ENCODE measurements at places on chromosomes 11 and 22. TPM values are rescaled to one million over a fixed set of nuclear protein-coding genes. Genes with fewer than 3 reads are reported as not detected.

- H3K4me3 ChIP-seq, result no peak overlapping the region
- no peaks in the 10 kb centered on the region for H3K27me3 ChIP-seq
- no peaks in the 10 kb centered on the region for H3K4me1 ChIP-seq
- no peak for DNase-seq
Measured at GRCh38 chr22:46695346-46696228, 42.5 kb downstream of the CERK start.

GRCh38 chr22:21076912-21077625 lies 31.3 kb downstream of the LRRC74B start:
- H3K27me3 ChIP-seq, result no peaks in the 10 kb centered on the region
- no peaks in the 10 kb centered on the region for H3K4me1 ChIP-seq
- no peak overlapping the region for H3K27ac ChIP-seq
- H3K36me3 ChIP-seq, result no peaks in the 10 kb centered on the region
- no peak overlapping the region for H3K4me3 ChIP-seq

DNA sequence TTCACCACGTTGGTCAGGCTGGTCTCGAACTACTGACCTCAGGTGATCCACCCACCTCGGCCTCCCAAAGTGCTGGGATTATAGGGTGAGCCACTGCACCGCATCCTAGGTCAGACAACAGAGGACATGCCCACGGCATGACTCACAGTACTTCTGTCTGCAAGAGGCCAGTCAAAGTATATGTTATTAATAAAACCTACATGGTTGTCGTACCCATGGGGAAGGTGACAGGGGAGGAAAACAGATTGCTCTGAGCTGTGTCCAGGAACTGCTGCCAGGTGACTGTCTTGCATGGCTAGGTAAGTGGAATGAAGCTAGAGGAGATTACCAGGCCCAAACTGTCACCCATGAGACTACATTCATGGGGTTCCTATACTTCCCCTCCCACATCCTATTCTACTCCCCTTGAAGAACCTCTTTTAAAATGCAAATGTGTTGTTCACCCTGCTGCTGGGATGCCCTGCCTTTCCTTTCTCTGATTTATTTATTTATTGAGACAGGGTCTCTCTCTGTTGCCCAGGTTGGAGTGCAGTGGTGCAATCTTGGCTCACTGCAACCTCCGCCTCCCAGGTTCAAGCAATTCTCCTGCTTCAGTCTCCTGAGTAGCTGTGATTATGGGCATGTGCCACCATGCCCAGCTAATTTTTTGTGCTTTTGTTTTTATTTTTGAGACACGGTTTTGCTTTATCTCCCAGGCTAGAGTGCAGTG lies 2.0 kb upstream of the NLRX1 start:
- H3K4me1 ChIP-seq, result peaks cover 14% of the 10 kb centered on the region
- no peak overlapping the region for H3K27ac ChIP-seq
- H3K36me3 ChIP-seq, result no peaks in the 10 kb centered on the region
- no peak overlapping the region for H3K4me3 ChIP-seq
- no peaks in the 10 kb centered on the region for H3K27me3 ChIP-seq

DNA sequence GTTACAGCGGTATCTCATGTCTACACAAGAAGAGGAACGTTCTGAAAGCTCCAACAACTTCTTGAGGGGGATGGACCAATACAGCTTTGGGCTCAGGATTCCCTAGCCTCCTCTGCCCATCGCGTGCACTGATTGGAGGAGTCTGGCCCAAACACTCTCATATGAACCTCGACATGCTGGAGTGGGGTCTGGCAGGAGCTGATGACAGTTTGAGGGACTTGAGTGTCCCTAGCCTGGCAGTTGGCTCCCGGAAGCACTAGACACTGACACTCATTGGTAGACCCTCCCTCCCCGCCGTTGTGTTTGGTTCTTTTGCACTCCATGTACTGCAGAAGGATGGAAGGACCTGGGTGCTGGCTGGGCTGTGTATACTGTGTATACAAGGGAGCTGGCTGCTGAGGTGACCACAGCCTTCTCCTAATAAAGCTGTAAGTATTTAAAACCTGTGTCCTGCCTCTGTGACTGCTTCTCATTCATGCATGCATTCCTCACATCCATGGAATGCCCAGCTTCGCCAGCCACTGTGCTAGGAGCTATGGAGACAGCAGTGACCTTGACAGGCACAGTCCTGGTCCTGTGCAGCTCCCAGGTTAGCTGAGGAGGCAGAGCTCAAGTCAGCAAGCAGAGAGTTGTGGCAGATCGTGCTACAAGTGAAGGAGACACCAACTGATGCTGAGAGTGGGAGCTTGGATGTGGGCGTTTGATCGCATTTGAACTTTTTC lies 27.9 kb downstream of the ADAMTS15 start:
- no peaks in the 10 kb centered on the region for H3K36me3 ChIP-seq
- no peaks in the 10 kb centered on the region for H3K4me1 ChIP-seq
- H3K4me3 ChIP-seq, result no peak overlapping the region
- no peak for DNase-seq
- no peak overlapping the region for H3K27ac ChIP-seq
- no peaks in the 10 kb centered on the region for H3K27me3 ChIP-seq

- no peaks in the 10 kb centered on the region for H3K36me3 ChIP-seq
- H3K27ac ChIP-seq, result no peak overlapping the region
- H3K4me1 ChIP-seq, result no peaks in the 10 kb centered on the region
- no peaks in the 10 kb centered on the region for H3K27me3 ChIP-seq
- no peak overlapping the region for H3K4me3 ChIP-seq
Measured at GRCh38 chr11:14914536-14914935, 22.5 kb upstream of the CYP2R1 start.

GRCh38 chr11:68872216-68873003 lies 30.7 kb upstream of the CPT1A start:
- no peaks in the 10 kb centered on the region for H3K36me3 ChIP-seq
- H3K4me3 ChIP-seq, result no peak overlapping the region

- no peak overlapping the region for H3K4me3 ChIP-seq
- no peaks in the 10 kb centered on the region for H3K27me3 ChIP-seq
- H3K27ac ChIP-seq, result no peak overlapping the region
- H3K4me1 ChIP-seq, result no peaks in the 10 kb centered on the region
- no peak for DNase-seq
- H3K36me3 ChIP-seq, result no peaks in the 10 kb centered on the region
Measured at GRCh38 chr11:80960381-80961029, 1519.7 kb upstream of the TENM4 start.

DNA sequence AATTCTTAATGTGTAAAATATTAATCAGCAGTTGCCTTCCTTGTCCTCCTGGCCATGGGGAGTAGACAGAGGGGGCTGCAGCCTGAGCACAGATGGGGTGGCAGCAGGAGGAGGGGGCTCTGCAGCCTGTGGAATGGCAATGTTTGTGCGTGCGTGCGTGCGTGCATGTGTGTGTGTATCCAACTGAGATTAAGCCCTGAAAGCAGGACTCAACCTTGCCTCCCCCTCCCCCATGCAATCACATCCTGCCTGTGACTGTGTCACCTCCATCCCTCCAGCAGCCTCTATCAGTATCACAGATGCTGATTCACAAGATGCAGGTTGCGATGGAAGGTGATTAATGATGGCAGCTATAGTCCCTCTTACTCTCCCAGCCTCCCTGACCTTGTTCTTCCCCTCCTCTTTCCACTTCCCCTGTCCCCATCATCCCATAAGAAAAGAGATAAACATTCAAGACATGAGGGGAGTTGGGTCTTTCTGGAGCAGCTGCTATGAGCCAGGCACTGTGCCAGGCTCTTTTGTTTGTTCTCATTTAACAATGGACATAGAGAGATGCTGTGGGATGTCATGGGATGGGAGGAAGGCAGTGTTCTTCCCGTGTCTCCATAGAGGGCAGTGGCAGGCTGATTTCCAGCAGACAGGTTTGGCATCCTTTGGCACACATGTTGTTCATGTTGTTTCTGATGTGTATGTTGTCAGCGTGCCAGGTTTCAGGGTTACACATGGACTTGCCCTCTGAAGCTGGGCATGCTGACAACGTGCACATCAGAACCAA lies 43.8 kb upstream of the NECTIN1 start:
- H3K36me3 ChIP-seq, result no peaks in the 10 kb centered on the region
- H3K4me3 ChIP-seq, result no peak overlapping the region
- DNase-seq, result no peak
- peaks cover 19% of the 10 kb centered on the region for H3K27me3 ChIP-seq
- H3K4me1 ChIP-seq, result no peaks in the 10 kb centered on the region

DNA sequence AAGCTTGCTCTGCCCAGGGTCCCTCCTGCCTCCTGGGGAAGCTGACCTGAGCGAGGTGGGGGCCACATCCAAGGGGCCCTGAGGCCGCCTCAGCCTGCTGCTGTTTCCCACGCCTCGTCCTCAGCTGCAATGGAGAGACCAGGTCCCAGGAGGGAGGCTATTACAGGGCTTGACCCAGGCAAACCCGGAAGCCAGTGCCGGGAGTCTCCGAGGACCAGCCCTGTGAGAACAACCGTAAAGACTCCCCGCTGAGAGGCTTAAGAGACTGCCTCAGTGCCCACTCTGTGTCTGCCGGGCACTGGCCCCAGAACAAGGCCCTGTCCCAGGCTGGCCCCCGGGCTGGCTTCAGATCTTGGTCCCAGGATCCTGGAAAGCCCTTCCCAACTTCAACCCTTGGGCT lies 124.3 kb upstream of the FGF3 start:
- peaks cover 50% of the 10 kb centered on the region for H3K27me3 ChIP-seq
- no peak for DNase-seq
- no peaks in the 10 kb centered on the region for H3K36me3 ChIP-seq
- no peaks in the 10 kb centered on the region for H3K4me1 ChIP-seq

DNA sequence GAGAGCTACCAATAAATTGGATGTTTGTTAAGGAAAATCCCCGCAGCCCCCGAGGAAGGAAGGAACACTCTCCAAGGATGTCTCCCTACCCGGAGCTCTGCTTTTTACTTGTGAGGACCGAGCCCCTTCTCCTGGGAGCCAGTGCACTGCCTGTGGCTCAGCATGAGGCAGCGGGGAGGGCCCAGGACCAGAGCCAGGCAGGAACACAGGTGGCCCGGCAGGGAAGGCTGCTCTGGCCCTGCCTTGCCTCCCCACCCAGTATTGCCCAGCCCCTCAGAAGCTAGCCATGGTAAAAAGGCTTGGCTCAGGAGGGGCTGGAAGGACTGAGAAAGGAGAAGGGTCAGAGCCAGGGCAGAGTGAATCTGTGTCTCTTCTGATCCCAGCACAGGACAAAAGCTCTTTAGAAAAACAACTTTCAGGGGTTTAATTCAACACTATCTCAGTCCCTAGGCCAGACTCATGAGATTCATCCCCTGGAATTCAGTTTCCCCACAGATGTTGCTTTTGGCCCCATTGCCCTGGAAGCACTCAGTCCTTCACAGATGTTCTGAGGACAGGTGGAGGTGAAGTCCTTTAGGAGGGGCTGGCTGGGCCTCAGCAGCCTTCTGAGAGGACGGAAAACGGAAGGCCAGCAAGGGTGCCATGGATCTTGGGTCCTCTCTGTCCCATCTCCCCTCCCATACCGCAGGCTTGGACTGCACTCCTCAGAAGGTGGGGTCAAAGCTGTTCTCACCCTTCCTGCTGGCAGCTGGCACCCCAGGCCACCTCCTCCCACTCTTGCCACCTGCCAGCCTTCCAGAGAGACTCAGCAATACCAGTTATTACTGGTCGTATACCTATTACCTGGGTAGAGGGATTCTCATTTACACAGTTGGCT lies 318.9 kb downstream of the NTM start:
- H3K27ac ChIP-seq, result no peak overlapping the region
- H3K27me3 ChIP-seq, result peaks cover 33% of the 10 kb centered on the region
- H3K4me1 ChIP-seq, result no peaks in the 10 kb centered on the region
- no peak for DNase-seq
- no peaks in the 10 kb centered on the region for H3K36me3 ChIP-seq
- H3K4me3 ChIP-seq, result no peak overlapping the region

- no peak overlapping the region for H3K4me3 ChIP-seq
- peaks cover 6% of the 10 kb centered on the region for H3K4me1 ChIP-seq
- no peak overlapping the region for H3K27ac ChIP-seq
- H3K36me3 ChIP-seq, result no peaks in the 10 kb centered on the region
Measured at GRCh38 chr11:125114518-125114917, 3.1 kb upstream of the TMEM218 start.

DNA sequence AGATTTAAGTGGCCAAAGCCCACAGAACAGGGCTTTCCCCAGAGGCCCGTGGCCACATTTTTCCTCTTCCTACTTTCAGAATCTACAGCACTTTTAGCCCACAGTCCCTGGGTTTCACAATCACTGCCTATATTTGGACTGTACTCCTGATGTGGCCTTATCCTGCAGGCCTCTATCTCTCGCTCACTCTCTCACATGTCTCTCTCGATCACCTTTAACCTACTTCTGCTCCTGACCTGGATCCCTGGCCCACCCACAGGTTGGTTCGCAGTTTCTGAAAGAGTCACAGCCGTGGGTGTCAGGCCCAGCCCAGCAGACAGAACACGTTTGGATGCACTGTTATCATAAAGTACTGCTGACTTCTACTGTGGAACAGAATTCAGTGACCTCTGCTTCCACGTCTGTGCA lies 55.5 kb downstream of the LARGE1 start:
- no peaks in the 10 kb centered on the region for H3K36me3 ChIP-seq
- no peak overlapping the region for H3K4me3 ChIP-seq
- H3K27ac ChIP-seq, result no peak overlapping the region
- no peaks in the 10 kb centered on the region for H3K4me1 ChIP-seq

DNA sequence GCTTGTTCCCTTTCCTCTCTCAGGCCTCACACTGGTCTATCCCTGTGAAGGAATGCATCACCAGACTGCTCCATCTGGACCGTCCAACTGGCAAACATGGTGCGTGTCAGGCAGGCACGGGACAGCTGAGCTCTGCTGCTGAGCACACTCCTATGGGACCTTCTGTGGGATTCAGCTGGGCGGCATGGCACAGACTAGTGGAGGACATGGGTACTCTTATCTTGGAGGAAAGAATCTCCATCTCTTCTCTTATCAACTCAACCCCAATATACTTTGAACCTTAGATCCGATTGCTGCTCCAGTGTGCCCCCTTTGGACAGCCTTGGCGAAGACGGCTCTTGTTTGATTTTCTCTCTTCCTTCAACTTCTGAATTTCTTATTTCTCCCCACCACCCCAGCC lies 593.6 kb downstream of the ETS1 start:
- H3K4me3 ChIP-seq, result no peak overlapping the region
- no peak for DNase-seq
- H3K36me3 ChIP-seq, result no peaks in the 10 kb centered on the region
- H3K27me3 ChIP-seq, result no peaks in the 10 kb centered on the region
- no peak overlapping the region for H3K27ac ChIP-seq

GRCh38 chr11:16078936-16079335 lies 277.4 kb downstream of the SOX6 start:
- no peak for DNase-seq
- no peaks in the 10 kb centered on the region for H3K4me1 ChIP-seq
- H3K4me3 ChIP-seq, result no peak overlapping the region
- H3K36me3 ChIP-seq, result no peaks in the 10 kb centered on the region
- no peaks in the 10 kb centered on the region for H3K27me3 ChIP-seq

- no peak overlapping the region for H3K27ac ChIP-seq
- no peaks in the 10 kb centered on the region for H3K27me3 ChIP-seq
- DNase-seq, result no peak
- no peak overlapping the region for H3K4me3 ChIP-seq
Measured at GRCh38 chr22:29985912-29986311, 94.4 kb upstream of the HORMAD2 start.

DNA sequence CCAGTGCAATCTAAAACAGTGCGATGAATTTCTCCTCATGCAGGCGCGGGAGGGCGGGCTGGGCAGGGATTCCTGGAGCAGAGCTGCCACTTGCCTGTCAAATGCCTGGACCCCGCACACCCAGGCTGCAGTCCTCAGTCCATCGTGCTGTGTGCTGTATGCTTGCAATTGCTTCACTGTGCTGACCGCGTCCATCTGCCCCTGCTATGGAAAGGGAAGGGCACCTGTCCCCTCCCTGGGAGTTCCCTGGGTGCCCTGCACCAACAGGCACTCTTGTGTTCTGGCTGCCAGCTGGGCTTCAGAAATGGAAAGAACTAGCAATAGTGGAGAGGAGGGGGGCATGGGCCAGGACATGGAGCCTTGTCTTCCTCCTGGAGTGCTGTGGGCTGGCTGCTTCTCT lies 185.4 kb upstream of the B3GAT1 start:
- H3K27me3 ChIP-seq, result peaks cover 3% of the 10 kb centered on the region
- no peak overlapping the region for H3K27ac ChIP-seq
- no peak for DNase-seq
- no peak overlapping the region for H3K4me3 ChIP-seq

Gene HBD
- total RNA-seq, result not detected

Gene OR52I1
- total RNA-seq, result not detected

Gene CYB5R2
- total RNA-seq, result 0.57 TPM

Gene ZNF215
- 0.70 TPM for total RNA-seq

Measured in T-cell (primary cell).